ENCODE measurements at places on chromosomes 5 and 9.

DNA sequence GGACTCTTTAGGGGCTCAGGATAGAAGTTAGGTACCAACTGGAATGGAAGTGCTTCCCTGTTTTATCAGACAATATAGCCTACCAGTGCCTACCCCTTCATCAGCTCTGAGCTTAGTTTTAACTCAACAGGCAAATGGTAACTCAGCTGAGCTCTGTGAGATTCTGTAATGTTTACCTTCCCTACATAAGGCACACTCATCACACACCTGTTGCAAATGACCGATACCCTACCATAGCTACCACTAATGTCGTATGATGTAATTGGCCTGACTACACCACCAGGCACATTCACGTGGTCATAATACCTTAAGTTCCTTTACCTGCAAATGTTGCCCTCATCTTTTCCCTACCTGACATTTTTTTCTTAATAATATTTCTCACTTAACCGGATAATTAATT lies 254.8 kb downstream of the ADGRV1 start:
- no peak for DNase-seq

DNA sequence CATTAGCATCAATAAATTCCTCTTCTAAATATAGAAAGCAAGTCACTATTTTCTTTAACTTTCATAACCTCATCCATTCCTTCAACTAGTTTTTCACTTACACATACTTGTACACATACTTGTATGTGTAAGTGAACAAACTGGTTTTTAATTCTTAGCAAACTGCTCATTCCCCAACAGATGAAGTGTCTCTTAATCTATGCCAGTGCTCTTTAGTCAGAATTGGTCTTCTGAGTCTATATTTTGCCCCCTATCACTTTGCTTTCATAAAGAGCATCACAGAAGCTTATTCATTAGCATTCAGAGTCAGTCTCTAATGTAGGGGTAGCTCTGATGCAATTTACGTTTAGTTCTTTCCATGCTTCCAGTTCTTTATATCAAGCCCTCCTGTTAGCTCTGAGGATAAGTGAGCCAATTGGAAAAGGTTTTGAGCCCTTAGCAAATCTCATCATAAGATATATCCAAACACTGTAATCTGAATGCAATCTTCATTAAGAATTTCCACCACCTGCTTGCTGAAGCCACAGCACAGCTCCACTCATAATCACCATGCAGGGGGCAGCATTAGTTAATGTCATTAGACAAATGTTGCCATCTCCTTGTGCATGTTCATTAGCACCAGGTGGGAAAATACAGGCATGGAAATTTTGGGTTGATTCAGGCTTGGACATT lies 178.5 kb upstream of the SLC24A2 start:
- no peak for DNase-seq

DNA sequence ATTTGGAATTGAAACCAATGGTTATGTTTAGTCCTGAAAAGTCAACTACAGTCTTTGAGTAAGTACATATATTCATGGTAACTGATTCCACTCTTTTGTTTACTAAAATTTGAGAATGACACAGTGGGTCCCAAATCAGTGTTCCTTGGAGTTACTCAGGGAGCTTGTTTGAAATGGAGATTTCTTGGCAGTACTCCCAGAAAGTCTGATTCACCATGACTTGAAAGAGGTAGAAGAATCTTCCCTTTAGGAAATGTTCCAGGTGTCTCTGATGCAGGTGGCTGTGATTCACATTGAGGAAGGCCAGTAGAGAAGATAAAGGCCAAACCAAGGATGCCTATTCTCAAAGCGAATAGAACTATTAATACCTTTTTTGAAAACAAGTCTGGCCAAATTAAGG lies 1078.3 kb downstream of the CDH12 start:
- no peak for DNase-seq

GRCh38 chr9:126450668-126451205 lies 124.1 kb downstream of the MVB12B start:
- DNase-seq, result no peak

DNA sequence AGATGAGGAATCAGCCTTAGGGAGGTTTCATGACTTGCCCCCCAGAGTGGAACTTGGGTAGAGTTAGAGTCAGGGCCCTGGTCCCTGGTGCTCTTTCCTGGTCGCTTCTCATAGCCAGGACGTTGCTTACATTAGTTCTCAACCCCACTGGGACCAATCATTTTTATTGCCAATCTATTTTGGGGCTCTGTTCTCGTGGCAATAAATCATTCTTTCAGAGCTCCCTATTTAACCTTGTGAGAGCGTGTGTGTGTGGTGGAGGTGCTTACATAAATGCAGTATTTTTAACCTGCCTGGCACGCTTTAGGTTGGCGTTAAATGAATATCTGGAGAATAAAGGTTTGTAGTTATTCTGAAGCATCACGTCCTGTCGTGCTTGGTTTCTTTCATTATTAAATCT lies 4.1 kb downstream of the TRIO start:
- DNase-seq, result no peak

DNA sequence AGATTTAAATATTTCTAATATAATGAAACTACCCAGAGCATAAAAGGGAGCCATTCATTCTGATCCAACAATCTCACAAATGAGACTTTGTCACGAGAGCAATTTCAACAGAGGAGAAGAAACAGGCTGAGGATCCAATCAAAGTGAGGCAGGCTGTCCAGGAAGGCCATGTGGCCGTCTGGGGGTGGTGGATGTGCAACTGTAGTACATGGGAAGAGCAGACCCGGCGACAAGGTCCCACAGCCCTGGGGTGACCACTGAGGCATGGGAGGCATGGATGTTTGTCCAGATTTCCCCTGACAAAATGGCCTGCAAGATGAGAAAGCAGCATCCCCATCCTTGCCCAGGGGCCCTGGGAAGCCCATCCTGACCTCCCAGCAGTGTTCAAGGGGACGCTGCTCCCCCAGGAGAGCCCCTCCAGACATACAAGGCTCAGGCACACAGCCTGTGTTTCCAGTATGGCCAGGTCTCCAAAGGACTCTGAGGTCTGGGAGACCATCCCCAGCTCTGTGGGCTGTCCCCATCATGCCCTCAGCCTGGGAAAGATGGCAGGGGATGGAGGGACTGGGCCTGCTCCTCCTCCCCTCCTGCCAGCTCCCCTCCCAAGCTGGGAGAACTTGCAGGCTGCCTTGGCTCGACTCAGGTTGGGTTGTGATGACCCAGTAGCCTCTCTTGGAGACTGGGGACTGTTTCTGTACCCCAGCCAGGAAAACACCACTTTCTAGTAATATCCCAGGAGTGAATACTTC lies 27.5 kb upstream of the FCN2 start:
- DNase-seq, result peak; percentile 19

DNA sequence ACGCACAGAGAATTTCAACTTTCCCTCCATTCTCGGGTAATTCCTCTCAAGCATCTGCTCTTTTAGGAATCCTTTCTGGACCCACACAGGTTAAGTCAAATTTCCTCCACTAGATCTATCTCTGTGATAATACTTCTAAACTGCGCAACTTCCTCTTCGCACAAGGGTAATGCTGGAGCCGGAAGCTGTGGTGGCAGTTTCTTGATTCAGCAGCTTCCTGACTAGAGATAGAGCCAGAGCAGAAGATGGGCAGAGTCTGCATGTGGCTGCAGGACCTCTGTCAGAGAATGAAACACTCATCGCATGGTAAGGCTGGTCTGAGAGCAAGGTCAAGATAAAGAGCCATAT lies 11.1 kb upstream of the CDC42SE2 start:
- no peak for DNase-seq

GRCh38 chr5:56071470-56071869 lies 76.7 kb upstream of the IL6ST start:
- DNase-seq, result no peak

GRCh38 chr5:37799865-37800421 lies 39.9 kb downstream of the GDNF start:
- DNase-seq, result no peak

DNA sequence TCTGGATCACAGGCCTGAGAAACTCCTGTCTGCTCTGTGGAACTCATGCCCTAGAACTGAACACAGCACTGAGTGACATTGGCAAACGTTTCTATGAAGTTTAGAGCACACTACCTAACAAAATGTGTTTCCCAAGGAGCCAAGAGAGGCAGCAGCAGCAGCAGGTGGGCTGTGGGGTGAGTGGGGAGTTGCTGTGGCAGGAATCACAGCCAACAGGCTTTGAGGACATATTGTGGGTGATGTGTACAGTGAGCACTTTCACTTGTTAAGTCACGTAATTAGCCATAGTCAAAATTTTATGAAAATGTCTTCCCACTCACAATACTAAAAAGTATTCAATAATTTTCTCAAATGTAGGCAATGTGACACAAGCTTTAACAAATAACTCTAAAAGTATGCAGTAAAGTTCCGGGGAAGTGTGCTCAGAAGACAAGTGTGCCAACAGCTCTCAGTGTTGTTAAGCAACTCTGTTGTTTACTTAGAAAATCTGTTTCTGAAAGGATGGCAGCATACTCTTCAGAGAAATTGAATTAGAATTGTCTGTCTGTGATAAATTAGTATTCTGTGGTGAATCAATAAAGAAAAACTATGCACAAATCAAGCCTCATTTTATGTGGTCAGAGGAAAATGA lies 482.1 kb downstream of the SEMA5A start:
- peak; percentile 74 for DNase-seq

GRCh38 chr9:4344946-4345345 lies 45.1 kb upstream of the GLIS3 start:
- no peak for DNase-seq

DNA sequence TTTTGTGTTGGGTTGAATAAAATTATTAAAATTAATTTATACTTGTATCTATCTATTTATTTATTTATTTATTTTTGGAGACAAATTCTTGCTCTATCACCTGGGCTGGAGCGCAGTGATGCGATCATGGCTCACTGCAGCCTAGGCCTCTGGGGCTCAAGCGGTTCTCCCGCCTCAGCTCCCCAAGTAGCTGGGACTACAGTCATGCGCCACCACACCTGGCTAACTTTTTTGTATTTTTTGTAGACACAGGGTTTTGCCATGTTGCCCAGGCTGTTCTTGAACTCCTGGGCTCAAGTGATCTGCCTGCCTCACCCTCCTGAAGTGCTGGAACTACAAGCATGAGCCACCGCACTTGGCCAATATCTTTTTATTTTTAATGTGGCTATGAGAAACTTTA lies 134.7 kb upstream of the SPDL1 start:
- DNase-seq, result no peak

DNA sequence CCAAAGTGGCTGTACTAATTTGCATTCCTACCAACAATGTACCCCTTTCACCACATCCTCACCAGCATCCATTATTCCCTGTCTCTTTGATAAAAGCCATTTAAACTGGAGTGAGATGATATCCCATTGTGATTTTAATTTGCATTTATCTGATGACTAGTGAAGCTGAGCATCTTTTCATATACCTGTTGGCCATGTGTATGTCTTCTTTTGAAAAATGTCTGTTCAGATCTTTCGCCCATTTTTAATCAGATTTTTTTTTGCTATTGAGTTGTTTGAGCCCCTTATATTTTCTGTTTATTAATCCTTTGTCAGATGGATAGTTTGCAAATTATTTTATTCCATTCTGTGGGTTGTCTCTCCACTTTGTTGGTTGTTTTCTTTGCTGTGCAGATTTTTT lies 121.0 kb upstream of the LRRTM2 start:
- DNase-seq, result no peak

- DNase-seq, result peak; percentile 63
Measured at GRCh38 chr5:78508186-78508765, 140.3 kb downstream of the LHFPL2 start.

DNA sequence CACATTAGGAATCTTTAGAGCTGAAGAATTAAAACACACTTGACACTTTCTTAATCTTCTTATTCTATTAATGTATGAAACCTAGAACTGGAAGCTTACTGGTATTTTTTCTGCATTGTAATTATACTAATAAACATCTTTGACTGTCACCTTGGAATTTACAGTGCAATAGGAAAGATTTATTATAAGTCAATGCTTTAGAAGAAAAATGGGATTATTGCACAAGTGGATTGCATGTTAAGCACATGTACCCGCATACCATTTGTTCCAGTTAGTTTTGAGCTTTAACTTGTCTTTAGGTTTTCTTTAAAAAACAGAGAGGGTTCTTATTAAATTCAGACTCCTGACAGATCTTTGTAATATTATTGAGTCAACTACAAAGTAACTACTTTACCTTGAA lies 278.5 kb downstream of the CCDC171 start:
- peak; percentile 23 for DNase-seq

GRCh38 chr9:130020618-130021017 lies 22.4 kb downstream of the FNBP1 start:
- peak; percentile 79 for DNase-seq

DNA sequence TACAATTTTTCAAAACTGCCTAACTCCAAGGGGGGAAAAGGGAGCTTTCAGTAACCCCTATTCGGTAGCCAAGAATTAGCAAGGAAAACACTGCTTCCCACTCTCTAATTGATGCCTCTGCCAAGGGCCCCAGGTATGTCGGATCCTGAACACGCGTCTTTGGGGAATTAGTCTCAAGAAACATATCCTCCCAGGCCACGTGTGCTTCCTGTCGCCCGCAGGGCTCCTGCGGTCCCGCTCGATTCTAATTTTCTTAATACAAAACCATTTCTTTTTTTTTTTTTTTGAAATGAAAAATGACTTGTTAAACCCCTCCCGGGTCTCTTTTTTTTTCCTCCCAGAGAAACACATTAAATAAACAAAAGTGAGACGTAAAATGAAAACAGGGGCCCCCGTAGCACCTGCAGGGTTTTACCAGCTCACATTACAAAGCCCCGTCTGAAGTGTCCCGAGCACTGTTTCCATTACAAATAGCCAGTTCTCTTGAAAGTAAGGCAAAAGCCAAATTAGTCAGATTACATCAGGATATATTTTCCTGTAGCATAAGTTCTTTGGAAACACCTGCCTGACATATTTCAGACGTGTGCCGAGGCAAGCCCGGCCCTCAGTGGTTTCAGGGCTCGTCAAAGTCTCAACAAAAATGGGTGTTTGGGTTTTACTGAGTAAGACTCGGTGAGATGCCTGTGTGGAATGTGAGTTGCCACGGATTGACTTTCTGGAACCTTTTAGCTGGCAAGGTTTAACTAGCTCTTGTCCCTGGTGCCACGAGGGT lies 21.5 kb downstream of the SMIM23 start:
- peak; percentile 21 for DNase-seq

DNA sequence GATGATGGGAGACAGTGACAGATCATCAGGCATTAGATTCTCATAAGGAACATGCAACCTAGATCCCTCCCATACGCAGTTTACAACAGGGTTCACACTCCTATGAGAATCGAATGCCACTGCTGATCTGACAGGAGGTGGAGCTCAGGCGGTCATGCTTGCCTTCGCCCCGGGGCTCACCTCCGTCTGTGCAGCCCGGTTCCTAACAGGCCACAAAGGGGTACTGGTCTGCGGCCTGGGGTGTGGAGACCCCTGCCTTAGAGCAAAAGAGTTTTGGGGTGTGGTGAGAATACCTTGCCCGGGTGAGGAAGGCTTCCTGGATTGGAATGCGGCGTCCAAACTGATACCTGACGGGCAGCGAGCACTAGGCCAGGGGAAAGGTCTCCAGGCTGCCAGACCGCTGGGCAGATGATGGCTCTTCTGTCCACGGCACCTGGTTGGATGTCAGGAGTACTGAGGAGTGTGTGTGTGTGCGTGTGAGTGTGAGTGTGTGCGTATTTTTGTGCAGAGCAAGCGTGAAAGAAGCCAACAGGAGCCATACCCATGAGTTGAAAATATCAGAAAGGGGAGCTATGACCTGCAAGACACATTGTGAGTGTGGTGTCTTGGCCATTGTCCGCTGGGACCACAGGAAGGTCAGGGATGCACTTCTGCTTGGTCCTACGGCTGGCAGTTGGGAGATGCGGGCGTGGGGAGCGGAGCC lies 55.4 kb downstream of the ACER2 start:
- no peak for DNase-seq
